BJ (cell line): ENCODE measurements at places on chromosomes 2 and 18.

GRCh38 chr2:235570966-235571692 lies 77.3 kb downstream of the AGAP1 start:
- DNase-seq = no peak

- DNase-seq = no peak
These were observed 43.1 kb downstream of the MERTK start for GRCh38 chr2:111941531-111941930.

GRCh38 chr2:128784626-128785306 lies 466.1 kb upstream of the HS6ST1 start:
- DNase-seq = no peak

DNA sequence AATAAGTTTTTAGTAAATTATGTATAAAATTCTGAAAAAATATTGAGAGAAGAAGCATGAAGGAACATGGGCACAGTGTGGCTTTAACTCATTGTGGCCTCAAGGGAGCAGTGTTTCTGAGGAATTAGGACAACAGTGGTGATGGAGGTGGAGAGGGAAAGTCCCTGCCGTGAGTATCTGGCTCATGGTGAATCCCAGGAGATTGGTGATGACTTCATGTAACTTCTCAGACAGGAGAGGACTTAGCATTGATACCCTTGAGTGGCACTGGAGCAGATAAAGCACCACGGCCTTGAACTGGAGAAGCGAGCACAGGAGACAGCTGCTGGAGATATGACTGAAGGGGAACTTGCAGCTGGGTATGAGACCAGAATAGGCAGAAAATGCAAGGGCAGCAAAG lies 35.0 kb upstream of the LRP1B start:
- peak; percentile 4 for DNase-seq

DNA sequence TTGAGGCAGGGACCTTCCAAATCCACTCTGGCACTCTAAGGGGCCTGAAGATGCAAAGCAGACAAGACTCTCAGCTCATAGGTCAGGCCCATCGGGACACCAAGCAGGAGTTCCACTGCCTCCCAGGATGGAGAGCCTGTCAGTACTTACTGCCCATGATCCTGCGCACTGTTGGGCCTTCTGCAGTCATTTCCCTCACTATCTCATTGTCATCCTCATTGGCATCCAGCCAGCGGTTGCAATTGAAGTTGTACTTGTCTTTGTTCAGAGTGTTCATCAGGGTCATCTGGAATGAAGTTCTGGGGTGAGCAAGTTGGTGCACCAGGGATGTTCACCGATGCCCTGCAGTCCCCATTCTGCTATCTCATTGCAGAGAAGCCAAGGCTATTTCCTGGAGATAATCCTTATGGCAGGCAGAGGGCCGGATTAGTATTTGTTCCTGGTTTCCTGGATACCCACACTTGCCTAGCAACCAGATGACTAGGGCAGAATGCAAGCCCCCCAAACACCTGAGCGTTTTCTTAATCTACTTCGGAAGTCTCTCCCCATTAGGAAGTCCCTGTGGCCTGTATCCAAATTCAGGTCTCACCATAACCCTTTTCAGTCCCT lies 65.1 kb downstream of the LOXHD1 start:
- DNase-seq = no peak

GRCh38 chr2:163649080-163649479 lies 86.7 kb downstream of the FIGN start:
- no peak for DNase-seq
